ENCODE measurements at places on chromosomes 2 and 18. TPM values are rescaled to one million over a fixed set of nuclear protein-coding genes. Genes with fewer than 3 reads are reported as not detected.

DNA sequence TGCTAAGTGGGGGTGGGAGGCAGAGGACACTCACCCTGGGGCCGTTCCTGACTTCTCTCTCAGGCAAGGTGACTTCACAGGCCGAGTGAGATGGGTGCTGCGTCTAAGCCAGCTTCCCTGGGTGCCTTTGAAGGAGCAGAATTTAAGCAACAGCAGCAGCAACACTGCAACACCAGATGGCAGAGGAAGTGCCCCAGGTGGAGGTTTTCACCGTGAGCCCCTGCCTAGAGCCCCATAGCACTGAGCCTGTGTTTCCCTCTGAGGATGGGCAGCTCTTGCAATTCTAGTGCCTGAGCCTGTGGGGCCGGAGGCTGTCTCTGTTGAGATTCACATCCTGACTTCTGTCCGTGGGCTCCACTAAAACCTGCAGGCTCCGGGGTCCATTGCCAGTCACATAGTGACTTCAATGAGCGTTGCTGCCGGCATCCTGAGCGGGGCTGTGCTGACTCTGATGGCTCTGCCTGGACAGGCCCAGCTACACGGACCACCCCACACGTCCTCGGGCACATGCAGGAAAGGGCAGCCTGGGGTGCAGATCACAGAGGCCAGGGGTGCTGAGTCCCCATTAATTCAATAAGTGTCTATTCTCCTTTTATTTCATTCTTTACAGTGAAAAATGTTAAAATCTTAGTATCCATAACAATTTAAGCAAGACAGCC, 218.8 kb downstream of the SNTG2 start:
- H3K27me3 ChIP-seq: no peaks in the 10 kb centered on the region
- no peaks in the 10 kb centered on the region for H3K36me3 ChIP-seq
- H3K4me1 ChIP-seq: no peaks in the 10 kb centered on the region
- no peak for DNase-seq
- no peak overlapping the region for H3K27ac ChIP-seq

- no peaks in the 10 kb centered on the region for H3K36me3 ChIP-seq
- no peaks in the 10 kb centered on the region for H3K27me3 ChIP-seq
- no peak overlapping the region for H3K4me3 ChIP-seq
- no peak overlapping the region for H3K27ac ChIP-seq
- no peaks in the 10 kb centered on the region for H3K4me1 ChIP-seq
- DNase-seq: no peak
These were observed 30.2 kb downstream of the DIS3L2 start for GRCh38 chr2:231991664-231992063.

- H3K4me1 ChIP-seq: no peaks in the 10 kb centered on the region
- no peaks in the 10 kb centered on the region for H3K36me3 ChIP-seq
- no peak overlapping the region for H3K4me3 ChIP-seq
These were observed 110.5 kb upstream of the ZSWIM2 start for GRCh38 chr2:186959486-186959885.

Gene PAX8
- 0.17 TPM for total RNA-seq

Gene C2orf80
- not detected for total RNA-seq
